ENCODE measurements at places on chromosomes 3 and 15. TPM values are rescaled to one million over a fixed set of nuclear protein-coding genes. Genes with fewer than 3 reads are reported as not detected.

TMEM89 gene
- total RNA-seq: not detected

NRG4 gene
- total RNA-seq: under 0.01 TPM

ENTPD3 gene
- 0.14 TPM for total RNA-seq

IGDCC3 gene
- not detected for total RNA-seq

CAND2 gene
- total RNA-seq: 3.2 TPM

WDR53 gene
- 5.8 TPM for total RNA-seq

ABI3BP gene
- total RNA-seq: 53.3 TPM

RAB6B gene
- total RNA-seq: 0.30 TPM

SEMA3B gene
- 12.4 TPM for total RNA-seq

CCR3 gene
- total RNA-seq: not detected

HTR3E gene
- total RNA-seq: not detected

ACSBG1 gene
- total RNA-seq: not detected

SPTSSB gene
- not detected for total RNA-seq

MEIS2 gene
- 63.4 TPM for total RNA-seq

PPP1R14D gene
- total RNA-seq: not detected

KCNH8 gene
- total RNA-seq: under 0.01 TPM

RAMAC gene
- total RNA-seq: 36.8 TPM

CFAP92 gene
- 0.05 TPM for total RNA-seq

DGKG gene
- total RNA-seq: 6.7 TPM

CPNE4 gene
- total RNA-seq: not detected

PCLAF gene
- total RNA-seq: 3.6 TPM

NANOGP8 gene
- not detected for total RNA-seq

SLC22A13 gene
- total RNA-seq: 1.6 TPM

GUCA1C gene
- total RNA-seq: not detected

FNDC3B gene
- 348 TPM for total RNA-seq

KCNAB1 gene
- 3.5 TPM for total RNA-seq

P2RY1 gene
- 0.59 TPM for total RNA-seq

ZNF662 gene
- total RNA-seq: 1.1 TPM

UBAP1L gene
- total RNA-seq: 2.8 TPM

XCR1 gene
- not detected for total RNA-seq

PLOD2 gene
- 1,580 TPM for total RNA-seq

ANKDD1A gene
- total RNA-seq: 4.8 TPM

CYP8B1 gene
- not detected for total RNA-seq

MRAS gene
- total RNA-seq: 76.3 TPM

MEGF11 gene
- total RNA-seq: not detected

CDCP1 gene
- 76.4 TPM for total RNA-seq

MESP2 gene
- 0.30 TPM for total RNA-seq

CFAP100 gene
- not detected for total RNA-seq

FGD5 gene
- total RNA-seq: 0.59 TPM

FRMD5 gene
- 16.5 TPM for total RNA-seq

GOLGA6A gene
- not detected for total RNA-seq

EPHB1 gene
- 1.8 TPM for total RNA-seq

LRTM1 gene
- total RNA-seq: not detected

CKMT1B gene
- not detected for total RNA-seq

FES gene
- 15.4 TPM for total RNA-seq

CCNB2 gene
- total RNA-seq: 18.1 TPM

KCNMB2 gene
- total RNA-seq: not detected

P3H2 gene
- 24.8 TPM for total RNA-seq

SV2B gene
- under 0.01 TPM for total RNA-seq

OR5K2 gene
- not detected for total RNA-seq

BTBD1 gene
- 125 TPM for total RNA-seq

C3orf49 gene
- not detected for total RNA-seq

Data from smooth muscle cell of the umbilical artery (primary cell).